ENCODE measurements at places on chromosomes 7 and 10.
A peak's percentile ranks its signal among the peaks of the same experiment; 100 is the strongest.

DNA sequence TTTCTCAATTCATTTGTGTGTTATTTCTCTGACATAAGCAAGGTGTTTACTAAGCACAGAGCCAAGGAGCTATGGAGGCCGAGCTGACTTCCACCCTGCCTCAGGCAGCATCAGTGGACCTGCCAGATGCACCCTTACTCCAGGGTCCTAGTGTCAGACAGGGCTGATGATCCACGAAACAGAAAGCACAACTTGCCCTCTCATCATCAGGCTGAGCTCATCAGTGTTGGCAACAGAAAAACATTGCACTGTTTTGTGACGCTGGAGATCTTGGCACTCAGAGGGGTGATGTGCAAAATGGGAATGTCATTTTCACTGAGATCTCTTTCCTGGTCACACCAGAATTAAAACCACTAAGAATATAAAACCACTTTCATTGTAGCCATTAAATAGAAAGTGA lies 201.8 kb downstream of the GLI3 start:
- no peak for DNase-seq

- DNase-seq: no peak
Measured at GRCh38 chr10:29731760-29732159, 97.0 kb upstream of the SVIL start.

DNA sequence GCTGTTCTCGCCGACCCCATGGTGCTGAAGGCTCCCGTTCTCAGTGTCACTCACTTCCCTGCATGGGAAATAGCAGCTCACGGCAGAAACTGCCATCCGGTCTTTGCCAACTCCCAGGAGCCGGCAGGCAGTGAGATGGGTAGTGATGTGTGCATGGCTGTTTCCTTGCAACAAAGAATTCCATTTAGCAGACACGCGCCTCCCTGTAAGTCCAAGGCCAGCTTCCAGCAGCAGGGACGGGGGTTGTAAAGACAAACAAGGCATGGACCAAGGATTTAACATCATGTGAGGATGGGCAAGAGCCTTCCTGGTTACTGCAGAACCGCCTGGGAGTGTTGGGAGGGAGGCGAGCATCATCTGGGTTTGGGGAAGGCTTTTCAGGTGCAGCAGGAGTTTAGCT lies 273.1 kb downstream of the GLRX3 start:
- DNase-seq: peak; percentile 27

- DNase-seq: no peak
Measured at GRCh38 chr7:146296028-146296427, 179.4 kb downstream of the CNTNAP2 start.

DNA sequence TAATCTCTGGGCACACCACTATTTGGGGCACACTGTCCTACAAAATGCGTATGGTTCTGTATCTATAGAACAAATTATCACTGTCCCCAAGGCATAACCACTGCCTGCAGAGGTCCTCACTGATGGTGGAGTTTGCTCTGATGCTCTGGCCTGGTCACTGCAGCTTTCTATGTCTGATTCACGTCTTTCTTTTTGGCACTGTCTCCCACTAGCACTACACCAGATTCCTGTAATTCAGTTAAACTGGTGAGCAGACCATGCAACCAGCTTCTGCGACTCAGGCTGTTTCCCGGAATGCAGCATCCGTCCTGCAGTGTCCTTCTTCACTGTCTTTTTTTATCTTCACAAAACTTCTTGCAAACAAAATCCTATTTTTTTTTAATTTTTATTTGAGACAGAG lies 112.8 kb downstream of the KLF6 start:
- no peak for DNase-seq

DNA sequence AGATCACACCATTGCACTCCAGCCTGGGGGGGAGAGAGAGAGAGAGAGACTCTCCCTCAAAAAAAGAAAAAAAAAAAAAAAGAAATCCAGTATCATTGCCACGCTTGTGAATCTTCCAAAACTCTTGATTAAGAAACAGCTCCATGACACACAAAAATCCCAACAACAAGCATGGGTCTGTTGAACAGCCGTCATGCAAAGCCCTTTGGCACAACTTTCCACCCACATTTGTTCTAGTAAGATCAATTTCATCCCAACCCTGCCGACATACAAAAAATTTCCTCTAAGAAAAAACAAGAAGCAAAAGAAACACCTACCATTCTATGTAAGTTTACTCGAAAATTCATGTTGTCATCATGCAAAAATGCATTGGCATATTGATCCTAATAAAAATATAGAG lies 62.8 kb downstream of the ARMH3 start:
- DNase-seq: no peak

GRCh38 chr10:96588616-96589419 lies 2.0 kb upstream of the TM9SF3 start:
- DNase-seq: no peak

GRCh38 chr7:93757426-93757825 lies 133.1 kb downstream of the TFPI2 start:
- DNase-seq: no peak

- no peak for DNase-seq
Measured at GRCh38 chr7:16815001-16815400, 10.2 kb upstream of the AGR2 start.

- DNase-seq: no peak
Measured at GRCh38 chr10:26855186-26855585, 5.6 kb downstream of the ABI1 start.

DNA sequence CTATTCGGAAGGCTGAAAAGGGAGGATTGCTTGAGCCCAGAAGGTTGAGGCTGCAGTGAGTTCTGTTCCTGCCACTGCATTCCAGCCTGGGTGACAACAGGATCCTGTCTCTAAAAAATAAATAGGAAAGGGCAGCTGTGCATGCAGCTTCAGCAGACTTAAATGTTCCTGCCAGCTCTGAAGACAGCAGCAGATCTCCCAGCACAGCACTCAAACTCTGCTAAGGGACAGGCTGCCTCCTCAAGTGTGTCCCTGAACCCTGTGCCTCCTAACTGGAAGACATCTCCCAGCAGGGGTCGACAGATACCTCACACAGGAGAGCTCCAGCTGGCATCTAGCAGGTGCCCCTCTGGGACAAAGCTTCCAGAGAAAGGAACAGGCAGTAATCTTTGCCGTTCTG lies 117.9 kb downstream of the CXCL12 start:
- DNase-seq: no peak

DNA sequence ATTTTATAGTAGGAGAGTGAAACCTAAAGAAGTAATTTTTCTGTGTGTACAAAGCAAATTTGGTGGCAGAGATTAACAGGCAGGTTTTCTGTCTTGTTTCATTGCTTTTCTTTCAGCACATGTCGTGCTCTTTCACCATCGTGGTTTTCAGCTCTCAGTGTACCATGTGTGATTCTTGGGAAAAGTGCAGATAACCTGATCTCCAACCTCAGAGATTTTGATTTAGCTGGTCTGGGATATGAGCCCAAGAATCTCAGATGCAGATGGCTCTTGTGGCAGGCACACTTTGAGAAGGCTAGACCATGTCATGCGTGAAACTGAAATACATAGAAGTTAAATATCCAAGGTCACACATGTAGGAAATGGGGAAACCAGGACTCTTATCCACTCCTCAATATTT lies 317.4 kb downstream of the EXOC4 start:
- DNase-seq: no peak

- no peak for DNase-seq
Measured at GRCh38 chr10:78393094-78393493, 359.4 kb downstream of the RPS24 start.

GRCh38 chr10:75140246-75140645 lies 28.8 kb downstream of the SAMD8 start:
- DNase-seq: no peak

DNA sequence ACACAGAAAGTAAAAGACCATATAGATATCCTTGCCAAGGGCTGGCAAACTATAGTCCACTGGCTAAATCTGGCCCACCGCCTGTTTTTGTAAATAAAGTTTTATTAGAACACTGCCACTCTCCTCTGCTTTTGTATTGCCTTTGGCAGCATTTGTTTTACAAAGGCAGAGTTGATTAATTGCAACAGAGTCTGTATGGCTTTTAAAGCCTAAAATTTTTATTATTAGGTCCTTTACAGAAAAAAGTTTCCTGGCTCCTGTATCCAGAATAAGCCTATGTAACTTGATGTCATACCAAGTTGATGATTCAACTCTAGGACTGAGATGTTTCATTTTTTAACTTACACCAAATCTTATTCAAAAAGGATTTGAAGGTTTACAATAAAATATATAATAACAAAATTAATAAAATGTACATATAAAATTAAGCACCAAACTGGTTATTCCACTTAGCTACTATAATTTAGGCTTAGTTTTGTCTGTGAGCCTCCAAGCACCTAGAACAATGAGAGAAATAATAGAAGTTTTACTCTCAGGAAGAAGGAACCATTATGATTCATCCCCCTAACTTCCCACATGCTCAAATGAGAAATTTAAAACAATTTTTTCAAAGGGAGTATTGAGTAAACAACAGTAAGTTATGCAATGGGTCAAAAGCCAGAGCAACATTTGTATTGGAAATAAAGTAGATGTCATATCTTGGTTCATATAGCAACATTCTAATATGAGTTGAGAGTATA lies 31.9 kb downstream of the CPED1 start:
- no peak for DNase-seq

DNA sequence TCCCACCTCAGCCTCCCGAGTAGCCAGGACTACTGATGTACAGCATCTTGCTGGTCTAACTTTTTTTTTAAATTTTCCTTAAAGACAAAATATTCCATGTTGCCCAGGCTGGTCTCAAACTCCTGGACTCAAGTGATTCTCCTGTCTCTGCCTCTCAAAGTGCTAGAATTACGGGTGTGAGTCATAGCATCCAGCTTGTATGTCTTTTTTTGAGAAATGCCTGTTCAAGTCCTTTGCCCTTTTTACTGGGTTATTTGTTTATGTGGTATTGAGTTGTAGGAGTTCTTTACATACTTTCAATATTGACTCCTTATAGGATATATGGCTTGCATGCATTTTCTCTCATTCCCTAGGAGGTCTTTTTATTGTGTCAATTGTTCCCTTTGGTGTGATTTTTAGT lies 486.4 kb downstream of the MAGI2 start:
- no peak for DNase-seq

All from ecto neural progenitor cell (in vitro differentiated cells).